Ureter (tissue), 1 donor: ENCODE measurements at places on chromosomes 7 and 10. TPM values are rescaled to one million over a fixed set of nuclear protein-coding genes. Genes with fewer than 3 reads are reported as not detected.
A peak's percentile ranks its signal among the peaks of the same experiment; 100 is the strongest.

DNA sequence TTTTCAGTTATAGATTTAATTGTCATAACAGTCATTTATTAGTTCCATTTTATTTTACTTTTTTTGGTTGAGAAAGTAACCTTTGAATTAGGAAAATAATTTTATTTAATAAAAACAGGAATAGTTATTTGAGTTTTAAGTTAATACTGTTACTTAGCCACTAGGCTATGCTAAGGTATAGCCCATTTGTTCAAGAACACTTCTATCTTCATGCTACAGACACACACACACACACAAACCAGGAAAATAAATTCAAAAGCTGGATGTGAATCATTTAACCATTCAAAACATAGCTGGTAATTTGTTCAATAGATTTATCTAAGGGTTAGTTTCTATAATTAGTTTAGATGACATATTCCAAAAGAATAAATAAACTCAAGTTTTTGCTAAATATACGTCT lies 148.4 kb downstream of the RNF133 start:
- DNase-seq = no peak

DNA sequence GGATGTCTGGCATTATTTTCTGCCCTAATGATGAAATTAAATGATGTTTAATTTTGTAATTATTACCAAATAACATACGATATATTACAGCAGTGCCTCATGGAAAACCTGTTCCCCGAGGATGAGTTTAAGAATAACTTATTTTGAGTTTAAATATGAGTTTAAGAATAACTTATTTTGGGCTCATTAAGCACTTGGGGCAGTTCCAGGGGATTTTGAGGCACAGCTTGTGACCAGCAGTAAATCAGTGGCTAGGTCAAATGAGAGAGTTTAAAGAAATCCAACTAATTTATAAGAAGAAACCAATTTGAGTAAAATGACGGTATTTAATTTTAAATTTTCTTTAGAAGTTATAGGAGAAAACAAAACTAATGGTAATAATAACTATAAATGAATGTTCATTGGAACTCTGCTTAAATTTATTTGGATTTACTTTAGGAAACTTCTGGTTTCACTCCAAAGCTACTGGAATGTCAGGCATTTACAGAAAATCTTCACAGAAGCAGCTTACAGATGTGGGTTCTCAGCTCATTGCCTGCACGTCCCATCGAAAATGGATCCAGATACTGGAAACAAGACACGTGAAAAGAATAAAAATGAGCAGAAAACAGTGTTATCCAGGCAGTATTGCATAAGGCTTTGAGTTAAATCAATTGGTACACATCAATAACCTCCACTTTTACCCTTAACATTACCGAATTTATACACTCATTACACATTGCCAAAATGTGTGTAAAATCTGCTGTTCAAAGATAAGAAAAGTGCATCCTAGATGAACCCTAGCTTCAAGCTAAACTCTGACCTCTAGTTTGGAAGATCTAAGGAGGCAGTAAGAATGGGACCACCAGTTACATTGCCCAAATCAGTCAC lies 784.5 kb upstream of the IGFBP3 start:
- DNase-seq = no peak

GRCh38 chr7:65477326-65477725 lies 103.7 kb downstream of the ZNF92 start:
- DNase-seq = no peak

GRCh38 chr7:70419526-70420380 lies 712.2 kb upstream of the GALNT17 start:
- DNase-seq = no peak

DNA sequence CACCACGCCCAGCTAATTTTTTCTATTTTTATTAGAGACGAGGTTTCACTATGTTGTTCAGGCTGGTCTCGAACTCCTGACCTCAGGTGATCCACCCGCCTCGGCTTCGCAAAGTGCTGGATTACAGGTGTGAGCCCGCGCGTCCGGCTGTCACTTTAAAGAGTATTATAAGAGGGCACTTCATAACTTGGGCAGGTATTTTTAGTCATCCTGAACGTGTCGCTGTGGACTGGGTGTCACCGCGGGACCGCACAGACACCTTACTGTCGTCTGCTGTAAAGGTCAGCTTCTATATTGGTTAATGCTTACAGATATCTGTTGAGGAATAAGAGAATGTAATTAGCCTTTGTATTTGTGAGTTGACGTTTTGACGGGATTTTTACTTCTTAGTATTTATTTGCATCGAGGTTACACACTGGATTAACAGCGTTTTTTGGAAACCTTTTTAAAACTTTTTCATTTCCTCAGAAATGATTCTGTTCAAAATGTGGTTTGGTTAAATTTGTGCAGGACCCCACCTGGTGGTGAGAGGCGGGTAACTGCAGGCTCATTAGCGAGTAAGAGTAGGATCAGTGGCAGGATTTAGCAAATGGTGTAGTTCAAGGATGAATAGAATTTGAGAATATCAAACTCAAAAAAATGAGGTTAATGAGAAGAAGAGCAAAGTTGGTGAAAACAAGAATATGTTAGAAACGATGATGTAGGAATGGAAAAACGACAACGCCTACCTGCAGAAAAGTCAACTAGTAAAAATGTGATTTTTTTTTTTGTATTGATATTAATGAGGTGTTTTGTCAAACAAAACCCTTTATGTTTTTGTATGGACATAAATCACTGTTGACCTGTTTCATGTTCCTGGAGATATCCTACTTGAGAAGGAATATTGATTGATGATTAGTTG lies 3.2 kb downstream of the DNAJB6 start:
- peak; percentile 77 for DNase-seq

DNA sequence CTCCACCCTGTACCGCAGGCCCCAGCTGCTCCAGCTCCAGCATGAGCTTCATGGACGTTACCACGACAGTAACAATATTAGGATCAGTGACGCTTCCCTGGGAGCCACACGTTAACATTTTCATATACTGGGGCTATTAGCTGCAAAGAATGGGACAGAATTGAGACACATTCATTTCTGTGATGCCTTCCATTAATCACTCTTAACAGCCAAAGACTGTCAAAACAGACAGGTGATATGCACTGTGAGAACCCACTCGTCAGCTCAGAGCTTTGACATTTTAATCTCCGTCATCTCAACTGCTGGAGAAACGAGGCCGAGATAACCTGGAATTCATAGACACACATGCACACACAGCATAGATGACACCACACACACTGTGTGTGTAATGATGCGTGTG lies 408.4 kb upstream of the SHH start:
- DNase-seq = peak; percentile 18

DNA sequence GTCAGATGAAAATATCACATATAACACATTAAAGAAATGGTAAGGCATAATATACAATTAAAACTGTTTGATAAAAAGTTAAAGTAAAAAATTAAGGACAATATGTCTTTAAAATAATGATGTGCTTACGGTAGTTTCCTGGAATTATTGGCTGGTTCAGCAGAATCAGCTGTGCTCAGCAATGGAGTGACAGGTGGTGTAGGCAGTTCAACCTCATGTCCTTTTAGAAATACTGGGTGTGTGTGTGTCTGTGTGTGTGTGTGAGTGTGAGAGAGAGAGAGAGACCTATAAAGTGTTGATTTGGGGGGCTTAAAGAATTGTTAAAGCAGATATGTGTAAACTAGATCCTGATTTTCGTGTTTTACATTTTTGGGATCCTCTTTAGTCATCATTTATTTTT lies 141.2 kb downstream of the ADAM22 start:
- DNase-seq = no peak

DNA sequence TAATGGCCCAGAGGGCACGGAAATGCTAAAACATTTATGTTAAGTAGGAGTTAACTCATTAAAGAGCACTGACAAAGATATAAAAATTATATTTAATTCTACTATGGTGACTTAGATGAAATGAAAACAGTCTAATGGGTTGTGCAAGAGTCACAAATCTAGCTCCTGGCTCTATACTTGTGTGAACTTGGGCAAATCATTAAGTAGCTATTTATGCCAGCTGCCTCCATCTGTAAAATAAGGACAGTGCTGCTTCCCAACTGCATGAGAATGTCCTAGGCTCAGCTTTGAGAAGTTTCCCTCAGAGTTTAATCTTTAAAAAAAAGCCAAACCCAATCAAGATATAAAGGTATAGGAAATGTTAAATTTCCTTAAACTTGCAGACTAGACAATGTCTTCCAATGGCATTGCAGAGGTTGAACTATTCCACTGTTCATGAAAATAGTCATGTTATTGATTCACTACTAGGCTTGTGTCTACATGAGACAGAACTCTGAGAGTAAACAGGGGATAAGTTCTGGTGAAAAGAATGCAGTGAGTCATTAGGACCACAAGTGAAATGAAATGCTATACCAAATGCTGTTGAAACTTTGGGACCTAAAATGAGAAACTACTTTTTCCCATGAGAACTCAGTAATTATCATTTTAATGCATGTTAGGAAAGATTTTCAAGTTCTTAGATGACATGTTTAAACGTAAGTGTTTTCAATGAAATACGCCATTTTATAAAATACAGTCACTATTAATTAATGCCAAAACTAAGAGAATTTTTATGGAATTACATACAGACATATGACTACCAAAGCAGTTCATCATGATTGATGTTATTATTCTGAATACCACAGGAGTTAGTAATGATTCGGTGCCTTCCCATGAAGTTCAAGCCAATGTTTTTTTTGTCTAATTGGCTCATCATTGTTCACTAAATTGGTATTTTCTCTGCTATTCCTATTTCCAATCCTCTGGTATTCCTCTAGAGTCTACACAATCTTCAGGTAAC lies 84.2 kb downstream of the CDK6 start:
- no peak for DNase-seq

GRCh38 chr10:51141010-51141409 lies 66.7 kb downstream of the PRKG1 start:
- no peak for DNase-seq

DNA sequence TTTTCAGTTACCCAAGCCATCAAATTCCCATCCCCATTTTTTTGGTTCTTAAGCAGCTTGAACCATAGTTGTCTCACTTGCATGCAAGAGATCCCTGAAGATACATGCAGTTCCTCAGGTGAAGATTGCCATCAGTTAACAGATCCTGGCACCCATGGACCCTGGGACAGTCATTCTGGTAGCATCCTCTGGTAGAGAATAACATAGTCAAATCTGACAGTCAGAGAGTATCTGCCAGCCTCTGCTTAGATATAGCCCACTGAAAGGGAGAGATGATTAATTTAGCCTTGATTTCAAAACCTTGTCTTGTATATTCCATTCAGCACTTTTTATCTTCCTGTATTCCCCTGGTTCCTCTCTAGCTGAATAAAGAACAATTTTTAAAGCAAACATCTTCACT lies 280.4 kb downstream of the KCNMA1 start:
- no peak for DNase-seq

- DNase-seq = no peak
Measured at GRCh38 chr10:104043854-104044253, 41.8 kb downstream of the COL17A1 start.

GRCh38 chr7:96026010-96026409 lies 253.7 kb downstream of the DYNC1I1 start:
- no peak for DNase-seq

Gene TUBAL3
- total RNA-seq = not detected

Gene KLF6
- total RNA-seq = 171 TPM

Gene ACHE
- total RNA-seq = 4.0 TPM

Gene SFMBT2
- total RNA-seq = 20.3 TPM

Gene LGI1
- total RNA-seq = 1.1 TPM

Gene PTN
- 8.3 TPM for total RNA-seq

Gene IL6
- total RNA-seq = 5.0 TPM

Gene FBXO24
- total RNA-seq = 0.29 TPM

Gene PNLIPRP3
- total RNA-seq = not detected

Gene ATXN7L1
- 31.6 TPM for total RNA-seq

Gene AKR1C8
- not detected for total RNA-seq
